Stimulated activated CD4-positive, alpha-beta T cell treated with anti-CD3 and anti-CD28 coated beads, Interleukin-12 subunit alpha, Interleukin-12 subunit beta, amount 100 ng/mL, for 48 hours (primary cell): ENCODE measurements at places on chromosomes 12 and 14.

- DNase-seq = no peak
Observed at GRCh38 chr12:123984903-123985302, 11.9 kb downstream of the ZNF664 start.

- no peak for DNase-seq
Observed at GRCh38 chr14:70415788-70416187, 1.1 kb downstream of the SYNJ2BP start.

DNA sequence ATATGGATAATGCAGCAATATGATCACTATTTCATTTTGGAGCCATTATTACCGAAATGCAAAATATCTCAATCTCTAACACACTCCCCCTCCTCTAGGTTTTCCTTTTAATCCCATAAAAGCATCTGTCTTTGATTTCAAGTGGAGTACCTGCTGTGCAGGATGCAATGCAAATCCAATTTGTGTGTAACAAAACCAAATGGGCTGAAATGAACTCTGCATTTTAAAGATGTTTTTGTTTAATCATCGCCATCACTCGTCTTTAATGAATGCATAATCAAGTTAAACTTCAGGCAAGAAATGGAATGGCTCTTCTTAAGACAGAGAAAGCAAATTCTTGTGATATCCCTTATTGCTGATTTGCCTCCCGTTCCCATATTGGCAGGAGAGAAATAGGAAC, 114.3 kb downstream of the SLC15A5 start:
- no peak for DNase-seq

DNA sequence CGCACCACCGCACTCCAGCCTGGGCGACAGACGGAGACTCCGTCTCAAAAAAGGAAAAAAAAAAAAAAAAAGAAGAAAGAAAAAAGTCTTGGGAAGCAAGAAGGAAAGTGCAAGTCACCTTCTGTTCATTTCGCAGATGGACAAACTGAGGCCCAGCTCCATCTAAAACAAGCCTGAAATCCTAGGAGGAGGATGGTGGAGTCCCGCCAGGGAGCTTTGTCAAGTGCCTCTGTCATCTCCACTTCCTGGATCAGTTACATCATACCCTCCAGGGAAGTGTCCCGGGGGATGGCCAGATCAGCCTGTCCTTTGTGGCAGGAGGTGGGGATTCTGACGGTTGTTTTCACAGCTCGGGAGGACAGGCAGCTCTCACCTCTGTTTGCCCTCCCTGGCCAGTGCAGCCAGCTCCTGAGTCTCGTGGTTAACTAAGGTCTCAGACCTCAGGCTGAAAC, 8.7 kb upstream of the SDSL start:
- DNase-seq = no peak

- no peak for DNase-seq
Observed at GRCh38 chr12:54337280-54337842, 12.4 kb downstream of the COPZ1 start.

DNA sequence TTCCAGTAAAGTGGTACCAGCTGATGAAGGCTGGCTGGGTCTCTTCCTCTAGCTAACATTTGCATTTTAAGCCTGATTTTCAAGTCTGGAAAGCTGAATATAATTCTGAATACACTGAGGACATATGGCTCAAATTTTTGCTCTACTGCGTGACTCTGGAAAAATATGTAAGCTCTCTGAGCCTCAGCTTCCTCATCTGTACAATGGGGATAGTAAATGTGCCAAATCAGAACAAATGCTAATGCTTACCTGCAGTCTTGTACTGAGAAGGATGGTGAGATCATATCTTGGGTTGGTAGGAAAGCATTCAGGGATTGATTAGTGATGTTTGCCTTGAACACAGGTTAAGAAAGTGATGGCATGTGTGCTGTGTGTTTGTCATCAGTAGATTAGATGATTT, 14.6 kb downstream of the HNF1A start:
- DNase-seq = no peak

- DNase-seq = no peak
Observed at GRCh38 chr12:108967869-108968540, 52.9 kb downstream of the SVOP start.

- DNase-seq = no peak
Observed at GRCh38 chr12:45034861-45035265, 16.0 kb downstream of the DBX2 start.

GRCh38 chr14:102238131-102238530, 66.8 kb downstream of the MOK start:
- no peak for DNase-seq

- no peak for DNase-seq
Observed at GRCh38 chr12:56339158-56339422, 406 bp downstream of the IL23A start.

DNA sequence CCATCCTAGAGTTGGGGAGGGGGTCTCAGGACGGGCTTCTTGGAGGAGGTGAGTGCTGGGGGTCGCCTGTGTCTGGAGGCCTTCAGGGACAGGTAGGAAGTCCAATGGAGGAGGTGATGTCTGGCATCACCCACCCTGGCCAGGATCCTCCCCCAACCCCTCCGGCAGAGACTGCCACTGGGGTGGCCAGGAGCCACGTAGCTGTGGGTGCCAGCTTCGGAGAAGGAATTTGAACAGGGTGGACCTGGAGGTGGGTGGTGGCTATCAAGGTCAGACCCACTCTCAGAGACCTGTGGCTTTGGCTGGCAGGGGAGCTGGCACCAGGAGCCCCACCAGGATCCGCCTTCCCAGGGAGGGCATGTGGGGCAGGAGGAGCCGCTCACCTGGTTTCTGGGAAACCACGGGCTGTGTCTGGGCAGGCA, 9.1 kb downstream of the CEP170B start:
- DNase-seq = no peak

DNA sequence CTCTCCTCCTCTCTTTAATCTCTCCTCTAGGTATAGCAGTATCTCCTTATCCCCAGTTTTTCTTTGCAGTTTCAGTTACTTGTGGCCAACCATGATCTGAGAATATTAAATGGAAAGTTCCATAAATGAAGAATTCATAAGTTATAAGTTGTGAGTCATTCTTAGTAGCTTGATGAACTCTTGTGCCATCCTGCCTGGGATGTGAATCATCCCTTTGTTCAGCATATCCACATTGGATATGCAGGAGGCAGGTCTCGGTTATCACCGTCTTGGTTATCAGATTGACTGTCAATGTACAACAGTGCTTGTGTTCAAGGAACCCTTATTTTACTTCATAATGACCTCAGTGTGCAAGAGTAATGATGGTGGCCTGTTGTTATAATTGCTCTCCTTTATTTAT, 134.0 kb downstream of the TMEM117 start:
- DNase-seq = no peak

GRCh38 chr14:91310606-91311283, 66.2 kb upstream of the GPR68 start:
- DNase-seq = no peak

DNA sequence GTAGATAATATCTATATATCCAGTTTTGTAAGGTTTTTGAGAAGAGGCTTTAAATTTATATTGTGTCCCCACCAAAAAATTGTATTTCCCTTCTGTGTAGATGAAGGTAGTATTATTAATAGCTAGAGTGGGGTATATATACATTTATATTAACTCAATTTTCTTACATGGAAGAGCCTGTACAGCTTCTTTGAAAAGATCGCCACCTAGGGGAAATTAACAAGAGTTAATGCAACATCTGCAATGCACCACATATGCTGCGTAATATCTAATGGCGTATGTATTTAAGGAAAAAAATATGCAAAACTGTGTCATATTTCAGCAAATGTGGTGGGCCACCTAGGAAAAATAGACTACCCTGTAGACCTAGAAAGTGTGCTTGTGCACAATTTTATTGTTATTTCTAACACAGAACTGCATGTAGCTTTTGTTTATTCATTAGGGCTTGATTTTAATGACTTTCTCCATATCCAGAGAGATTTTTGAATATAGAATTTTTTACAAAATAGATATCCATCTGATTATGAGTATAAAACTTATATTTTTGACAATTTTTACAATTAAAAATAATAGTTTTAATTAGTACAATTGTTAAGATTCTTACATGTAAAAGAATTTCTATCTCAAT, 14.0 kb downstream of the CCER1 start:
- no peak for DNase-seq

- DNase-seq = peak; percentile 61
Observed at GRCh38 chr14:23478109-23478759, 8.7 kb downstream of the NGDN start.

DNA sequence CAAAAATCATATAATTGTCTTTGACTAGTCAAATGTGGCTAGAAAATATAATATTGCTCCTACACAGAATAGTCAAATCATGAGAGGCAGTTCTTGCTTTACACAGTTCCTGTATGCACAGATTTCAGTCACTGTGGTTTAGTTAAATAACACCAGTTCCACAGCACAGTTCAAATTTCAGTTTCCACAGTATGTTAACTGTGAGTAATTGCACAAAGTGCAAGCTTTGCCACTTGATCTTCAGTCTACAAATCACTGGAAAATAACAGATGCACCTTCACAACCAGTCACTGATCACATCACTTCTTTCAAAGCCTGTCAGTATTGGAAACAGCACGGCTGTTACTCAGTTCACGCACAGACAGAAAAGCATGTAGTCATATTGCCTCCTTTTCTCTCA, 38.7 kb downstream of the KCNH5 start:
- no peak for DNase-seq

GRCh38 chr12:54975875-54976274, 8.7 kb downstream of the TESPA1 start:
- DNase-seq = no peak

DNA sequence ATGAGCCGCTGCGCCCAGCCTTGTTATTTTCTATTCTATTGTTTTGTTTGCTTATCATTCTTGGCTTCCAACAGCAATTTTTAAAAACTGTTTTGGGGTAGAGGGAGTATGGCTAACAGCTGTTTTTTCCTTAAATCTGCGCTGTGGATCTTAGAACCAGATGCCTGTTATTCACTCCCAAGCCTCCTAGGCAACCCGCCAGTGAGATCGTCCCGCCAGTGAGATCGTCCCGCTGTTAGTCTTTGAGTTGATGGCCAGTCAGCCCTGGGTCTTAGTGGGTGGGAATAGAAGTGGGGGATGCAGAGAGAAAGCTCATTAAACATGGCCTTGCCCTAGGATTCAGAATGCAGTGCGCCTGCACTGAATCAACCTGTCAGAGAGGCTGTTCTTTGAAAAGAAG, 67.3 kb upstream of the BICD1 start:
- no peak for DNase-seq

DNA sequence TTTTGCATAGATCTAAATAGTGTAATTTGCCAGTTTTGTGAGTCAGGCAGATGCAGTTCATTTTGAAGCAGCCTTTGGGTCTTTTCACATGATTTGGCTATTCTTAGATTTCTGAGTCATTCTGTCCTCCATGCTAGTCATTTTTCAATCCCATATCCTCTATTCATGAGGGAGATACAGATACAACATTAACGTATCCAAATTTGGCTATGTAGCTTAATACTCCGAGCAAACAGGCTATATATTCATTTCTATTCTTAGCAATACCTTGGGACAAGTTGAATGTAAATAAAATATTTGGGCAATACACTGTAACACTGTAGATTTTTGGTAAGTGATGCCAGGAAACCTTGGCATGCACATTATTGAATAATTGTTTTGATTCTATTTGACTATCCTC, 270.7 kb upstream of the PDE3A start:
- DNase-seq = no peak

- DNase-seq = peak; percentile 43
Observed at GRCh38 chr12:56079723-56080555, at the start of gene ERBB3. TSS of gene ERBB3 (plus strand) at chr12:56080165. CDS start at chr12:56080301, 136 bp downstream.

- no peak for DNase-seq
Observed at GRCh38 chr12:68267892-68268396, 14.5 kb upstream of the IL22 start.

DNA sequence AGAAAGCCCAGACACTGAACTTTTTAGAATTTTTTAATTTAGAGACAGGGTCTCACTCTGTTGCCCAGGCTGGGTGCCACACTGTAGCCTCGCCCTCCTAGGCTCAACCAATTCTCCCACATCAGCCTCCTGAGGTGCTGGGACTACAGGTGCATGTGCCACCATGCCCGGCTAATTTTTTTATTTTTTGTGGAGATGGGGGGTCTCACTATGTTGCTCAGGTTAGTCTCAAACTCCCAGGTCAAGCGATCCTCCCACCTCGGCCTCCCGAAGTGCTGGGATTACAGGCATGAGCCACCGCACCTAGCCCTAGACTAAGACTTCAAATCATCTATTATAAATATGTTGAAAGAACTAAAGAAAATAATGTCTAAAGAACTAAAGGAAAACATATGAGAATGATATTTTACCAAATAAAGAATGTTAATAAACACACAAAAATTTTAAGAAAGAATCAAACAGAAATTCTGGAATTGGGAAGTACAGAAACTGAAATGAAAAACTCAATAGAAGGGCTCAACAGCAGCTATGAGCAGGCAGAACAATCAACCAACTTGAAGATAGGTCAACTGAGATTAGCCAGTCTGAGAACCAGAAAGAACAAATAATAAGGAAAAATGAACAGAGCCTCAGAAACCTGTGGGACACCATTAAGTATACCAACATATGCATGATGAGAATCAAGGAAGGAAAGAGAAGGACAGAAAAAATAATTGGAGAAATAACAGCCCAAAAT, 26.2 kb upstream of the AP4S1 start:
- no peak for DNase-seq

GRCh38 chr14:36176524-36176923, at the start of gene PTCSC3:
TSS of gene PTCSC3 (minus strand) at chr14:36176722.
- no peak for DNase-seq

DNA sequence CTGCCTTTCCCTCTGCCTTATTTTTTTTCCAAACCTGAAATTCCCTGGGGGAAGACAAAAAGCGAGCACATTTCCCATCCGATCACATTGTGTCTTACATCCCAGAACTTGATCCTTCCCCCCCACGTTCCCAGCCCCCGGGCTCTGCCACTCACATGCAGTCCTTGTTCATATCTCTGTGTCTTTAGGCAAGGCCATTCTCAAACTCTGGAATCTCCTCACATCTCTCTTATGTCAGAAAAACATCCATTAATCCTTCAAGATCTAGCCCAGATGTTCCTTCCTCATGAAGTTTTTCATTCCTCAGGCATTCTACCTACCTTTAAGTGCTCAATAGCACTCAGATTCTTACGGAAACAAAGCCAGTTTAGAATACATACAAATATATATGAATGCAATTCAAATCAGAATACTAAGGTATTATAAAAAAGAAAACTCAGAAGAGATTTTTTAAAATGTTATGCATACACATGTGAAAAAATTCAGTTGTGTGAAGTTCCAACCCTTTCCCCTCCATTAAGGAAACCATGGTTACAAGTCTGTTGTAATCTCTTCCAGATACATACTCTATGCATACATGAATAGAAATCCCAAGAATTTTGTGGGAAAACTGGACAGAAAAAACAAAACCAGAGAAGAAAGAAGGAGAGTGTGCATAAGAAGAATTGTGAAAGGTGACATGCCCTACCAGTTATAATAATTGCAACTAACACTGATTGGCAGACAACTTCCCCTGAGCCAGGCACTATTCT, 120.3 kb downstream of the SLC38A1 start:
- no peak for DNase-seq

DNA sequence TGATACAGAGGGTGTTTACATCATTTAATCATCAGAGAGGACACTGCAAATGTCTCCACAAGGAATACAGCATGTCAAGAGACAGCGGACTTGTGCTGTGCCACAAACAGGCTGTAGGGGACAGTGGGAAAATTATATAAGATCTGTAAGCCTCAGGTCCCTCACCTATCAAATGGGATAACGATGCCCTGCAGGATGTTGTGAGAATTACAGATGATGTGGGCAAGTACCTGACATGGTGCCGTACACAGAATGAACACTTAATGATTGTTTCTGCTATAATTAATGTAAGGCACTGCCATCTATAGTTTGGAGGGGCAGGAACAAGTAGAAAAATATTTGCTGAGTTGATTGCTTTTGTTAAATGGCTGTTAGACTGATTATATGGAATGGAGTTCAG, 81.9 kb upstream of the GTF2A1 start:
- DNase-seq = no peak
